ENCODE measurements at places on chromosomes 16 and 17.

GRCh38 chr17:59004338-59005111, 102.2 kb downstream of the TRIM37 start:
- peak; percentile 57 for DNase-seq

GRCh38 chr17:1438593-1439083, 17.4 kb downstream of the CRK start:
- DNase-seq = no peak

DNA sequence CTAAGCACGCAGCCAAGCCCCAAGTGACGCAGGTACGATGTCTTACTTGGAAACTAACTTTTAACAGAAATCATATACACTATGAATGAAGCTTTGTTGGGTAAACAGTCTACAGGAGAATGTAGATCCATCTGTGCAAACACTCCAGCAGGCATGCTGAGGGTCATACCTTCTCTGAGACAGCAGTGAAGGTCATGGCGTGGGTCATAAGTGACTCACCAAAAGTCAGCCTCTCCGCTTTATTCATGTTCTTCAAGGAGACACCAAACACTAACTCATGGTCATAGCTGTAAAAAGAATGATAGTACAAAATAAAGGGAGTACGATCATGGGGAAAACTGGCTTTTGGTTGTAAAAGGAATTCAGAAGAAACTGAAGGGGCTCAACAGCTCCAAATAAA, 20.6 kb downstream of the BLMH start:
- no peak for DNase-seq

DNA sequence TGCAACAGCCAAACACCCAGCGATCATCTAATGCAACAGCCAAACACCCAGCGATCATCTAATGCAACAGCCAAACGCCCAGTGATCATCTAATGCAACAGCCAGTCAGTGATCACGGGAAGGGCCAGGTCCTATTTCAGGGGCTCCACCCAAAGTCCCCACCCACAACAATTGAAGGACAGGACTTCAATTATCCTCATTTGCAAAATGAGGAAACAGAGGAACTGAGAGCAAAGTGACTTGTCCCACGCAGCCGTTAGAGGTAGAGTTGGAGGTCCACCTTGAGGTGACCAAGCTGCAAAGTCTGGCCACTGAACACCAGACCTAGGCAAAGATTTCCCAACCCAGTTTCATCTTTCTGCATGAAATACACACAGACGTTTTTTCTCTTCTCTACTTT, 3.7 kb downstream of the ZG16B start:
- DNase-seq = no peak

DNA sequence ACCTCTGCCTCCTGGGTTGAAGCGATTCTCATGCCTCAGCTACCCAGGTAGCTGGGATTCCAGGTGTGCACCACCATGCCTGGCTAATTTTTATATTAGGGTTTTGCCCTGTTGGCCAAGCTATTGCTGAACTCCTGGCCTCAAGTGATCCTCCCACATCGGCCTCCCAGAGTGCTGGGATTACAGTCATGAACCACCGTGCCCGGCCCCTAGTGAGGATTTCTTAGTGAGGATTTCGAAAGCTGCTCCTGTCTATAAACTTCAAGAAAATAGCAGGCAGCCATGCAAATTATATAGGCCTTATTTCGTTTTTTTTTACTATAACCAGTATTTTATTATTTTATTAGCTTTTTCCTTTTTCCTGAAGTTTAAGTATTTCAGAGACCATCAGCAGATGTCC, 41.6 kb downstream of the EPN2 start:
- no peak for DNase-seq

GRCh38 chr16:85754413-85754812, 3.5 kb upstream of the C16orf74 start:
- no peak for DNase-seq

DNA sequence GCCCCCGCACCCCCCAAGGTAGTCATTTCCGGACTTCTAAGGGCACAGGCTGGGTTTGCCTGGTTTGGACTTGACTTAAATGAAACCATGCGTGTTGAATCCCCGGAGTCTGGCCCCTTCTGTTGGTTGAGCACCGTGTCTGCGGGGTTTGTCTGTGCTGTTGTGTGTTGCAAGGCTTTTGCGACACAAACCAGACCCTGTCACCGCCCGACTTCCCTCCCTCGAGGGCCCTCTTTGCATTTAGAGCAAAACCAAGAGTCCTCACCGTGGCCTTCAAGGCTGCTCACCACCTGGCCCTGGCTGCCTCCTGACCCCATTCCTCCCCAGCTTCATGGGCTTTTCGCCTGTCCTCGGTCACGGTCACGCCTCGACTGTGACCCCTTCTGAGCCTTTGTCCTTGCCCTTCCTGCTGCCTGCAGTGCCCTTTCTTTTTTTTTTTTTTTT, 7.4 kb downstream of the CRISPLD2 start:
- no peak for DNase-seq

- DNase-seq = no peak
These were observed 53.8 kb downstream of the MRC2 start for GRCh38 chr17:62681061-62681938.

DNA sequence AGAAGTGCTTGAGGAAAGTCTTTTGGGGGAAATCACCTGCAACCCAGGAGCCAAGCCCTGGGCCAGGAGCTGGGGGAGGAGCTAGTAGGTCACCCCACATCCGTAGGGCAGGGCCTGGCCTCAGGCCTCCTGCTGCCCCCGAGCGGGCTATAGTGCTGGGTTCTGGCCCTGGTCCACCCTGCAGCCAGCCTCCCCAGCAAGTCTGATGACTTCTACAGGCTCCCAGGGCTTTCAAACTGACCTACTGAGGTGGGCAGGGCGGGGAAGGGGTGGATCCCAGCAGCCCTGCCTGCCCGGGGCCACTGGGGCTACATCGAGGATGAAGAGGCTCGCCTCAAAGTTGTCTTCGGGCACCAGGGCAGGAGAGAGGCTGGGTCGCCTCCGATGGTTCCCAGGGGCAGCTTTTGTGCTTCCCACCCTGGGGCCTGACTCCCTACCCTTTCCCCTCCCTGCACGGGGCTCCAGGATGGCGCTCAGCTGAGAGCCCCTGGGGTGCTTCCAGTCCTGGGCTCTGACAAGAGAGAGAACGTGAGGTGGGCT, 5.0 kb downstream of the CENPX start:
- no peak for DNase-seq

DNA sequence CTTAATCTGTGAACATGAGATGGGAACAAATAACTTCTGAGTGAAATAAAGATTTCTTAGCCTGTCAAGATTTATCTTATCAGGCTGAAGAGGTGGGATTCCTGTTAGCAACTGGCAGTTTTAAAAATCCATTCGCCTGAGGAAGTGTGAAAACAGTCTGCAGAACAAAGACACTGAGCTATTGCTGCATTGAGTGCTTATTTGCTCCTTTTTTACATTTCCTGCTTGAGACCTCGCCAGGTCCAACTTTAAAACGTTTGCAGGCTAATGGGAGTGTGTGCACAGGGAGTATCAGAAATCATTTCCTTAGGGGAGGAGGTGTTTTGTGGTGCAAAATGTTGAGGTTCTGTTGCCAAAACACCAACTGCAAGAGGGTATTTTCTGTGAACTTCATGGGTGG, 957.8 kb upstream of the RBFOX1 start:
- DNase-seq = no peak

DNA sequence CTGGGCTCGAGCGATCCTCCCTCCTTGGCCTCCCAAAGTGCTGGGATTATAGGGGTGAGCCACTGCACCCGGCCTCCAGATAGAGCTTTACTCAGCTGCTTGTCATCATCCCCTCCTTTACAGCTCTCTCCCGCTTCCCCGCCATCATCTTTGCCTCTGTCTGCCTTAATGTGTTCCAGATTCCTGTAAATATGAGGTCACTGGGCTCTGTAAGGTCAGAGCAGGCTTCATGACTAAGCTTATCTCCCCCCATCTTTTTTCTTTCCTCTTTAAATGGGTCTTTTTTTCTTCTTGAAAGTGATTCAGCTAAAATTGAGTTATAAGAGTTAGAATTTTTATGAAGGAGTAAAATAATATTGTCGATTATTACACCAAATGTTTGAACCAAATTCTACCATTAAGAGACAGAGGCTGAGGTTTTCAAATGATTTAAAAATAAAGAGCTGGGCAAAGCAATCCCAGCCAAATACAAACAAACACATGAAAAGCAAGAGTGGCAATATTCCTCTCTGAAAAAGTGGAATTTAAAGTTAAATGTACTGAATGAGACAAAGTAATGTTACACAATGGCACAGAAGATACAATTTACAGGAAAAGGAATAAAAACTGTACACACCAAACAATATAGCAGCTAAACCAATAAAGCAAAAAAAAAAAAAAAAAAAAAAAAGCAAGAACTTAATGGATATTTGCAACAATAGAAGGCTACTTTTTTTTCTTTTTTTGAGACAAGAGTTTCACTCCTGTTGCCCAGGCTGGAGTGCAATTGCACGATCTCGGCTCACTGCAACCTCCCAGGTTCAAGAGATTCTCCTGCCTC, 62.1 kb downstream of the CRISPLD2 start:
- no peak for DNase-seq

DNA sequence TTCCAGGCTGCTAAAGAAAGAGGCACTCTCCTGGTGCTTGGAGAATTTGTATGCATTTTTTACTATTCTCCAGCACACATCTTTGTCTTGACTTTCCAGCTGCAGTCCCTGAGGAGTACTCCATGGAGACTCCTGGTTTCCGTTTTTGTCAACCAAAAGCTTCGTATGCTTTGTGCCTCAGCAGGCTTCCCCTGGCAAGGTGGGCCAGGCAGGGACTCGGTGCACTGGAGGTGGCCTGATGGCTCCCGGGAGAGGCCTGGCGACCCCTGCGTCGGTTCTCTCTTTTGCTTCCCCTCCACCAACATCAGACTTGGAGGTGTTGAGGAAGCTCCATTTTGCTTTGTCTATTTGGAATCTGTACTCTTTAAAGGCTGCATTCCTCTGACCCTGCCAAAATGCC, 23.7 kb downstream of the CDK5R1 start:
- DNase-seq = no peak

DNA sequence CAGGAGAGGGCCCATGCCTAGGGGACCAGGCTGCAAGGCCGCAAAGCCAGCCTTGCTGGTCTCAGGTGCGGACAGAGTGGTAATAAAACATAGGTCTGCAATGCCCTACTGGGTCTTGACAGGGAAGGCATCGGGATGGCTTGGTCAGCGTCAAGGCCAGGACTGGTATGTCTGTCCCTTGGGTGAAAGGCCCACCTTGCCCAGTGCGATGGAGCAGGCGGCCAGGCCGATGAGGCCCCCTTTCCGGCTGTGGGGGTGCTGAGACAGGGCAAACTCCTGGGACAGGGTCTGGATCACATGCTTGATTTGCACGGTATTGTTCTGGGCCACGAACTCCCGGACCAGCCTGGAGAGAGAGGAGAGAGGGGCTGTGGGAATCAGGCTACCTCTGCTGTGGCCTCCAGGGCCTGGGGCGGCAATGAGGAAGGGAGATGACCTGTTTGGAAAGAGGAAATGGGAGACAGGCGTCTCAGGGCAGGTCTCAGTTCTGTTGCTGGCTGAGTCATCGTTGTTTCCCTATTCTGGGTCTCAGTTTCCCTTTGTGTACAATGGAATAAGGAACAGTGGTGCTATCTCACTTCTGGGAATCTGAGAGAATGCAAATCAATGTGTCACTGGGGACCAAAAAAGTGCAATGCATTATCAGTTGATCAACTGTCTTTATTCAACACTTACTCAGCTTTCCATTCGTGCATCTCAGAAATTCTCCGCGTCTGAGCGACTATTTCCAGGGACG, 14.8 kb downstream of the VAC14 start:
- no peak for DNase-seq

DNA sequence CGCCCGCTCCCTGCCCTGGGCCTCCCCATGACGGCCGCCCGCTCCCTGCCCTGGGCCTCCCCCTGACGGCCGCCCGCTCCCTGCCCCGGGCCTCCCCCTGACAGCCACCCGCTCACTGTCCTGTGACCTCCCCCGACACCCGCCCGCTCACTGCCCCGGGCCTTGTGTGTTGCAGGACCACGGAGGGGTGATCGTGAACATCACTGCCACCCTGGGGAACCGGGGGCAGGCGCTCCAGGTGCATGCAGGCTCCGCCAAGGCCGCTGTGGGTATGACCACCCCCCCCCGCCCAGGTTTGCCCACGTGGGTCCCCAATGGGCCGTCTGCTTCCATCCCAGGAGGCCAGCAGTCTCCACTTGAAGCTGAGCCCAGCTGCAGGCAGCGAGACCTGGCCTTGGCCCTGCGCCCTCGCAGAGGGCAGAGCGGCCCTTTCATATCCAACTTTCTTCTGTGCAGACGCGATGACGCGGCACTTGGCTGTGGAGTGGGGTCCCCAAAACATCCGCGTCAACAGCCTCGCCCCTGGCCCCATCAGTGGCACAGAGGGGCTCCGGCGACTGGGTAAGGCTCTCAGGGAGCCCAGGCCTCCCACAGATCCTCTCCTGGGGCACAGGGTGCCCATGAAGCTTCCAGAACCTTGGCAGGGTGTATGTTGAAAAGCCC, 9.0 kb downstream of the DECR2 start:
- DNase-seq = no peak

DNA sequence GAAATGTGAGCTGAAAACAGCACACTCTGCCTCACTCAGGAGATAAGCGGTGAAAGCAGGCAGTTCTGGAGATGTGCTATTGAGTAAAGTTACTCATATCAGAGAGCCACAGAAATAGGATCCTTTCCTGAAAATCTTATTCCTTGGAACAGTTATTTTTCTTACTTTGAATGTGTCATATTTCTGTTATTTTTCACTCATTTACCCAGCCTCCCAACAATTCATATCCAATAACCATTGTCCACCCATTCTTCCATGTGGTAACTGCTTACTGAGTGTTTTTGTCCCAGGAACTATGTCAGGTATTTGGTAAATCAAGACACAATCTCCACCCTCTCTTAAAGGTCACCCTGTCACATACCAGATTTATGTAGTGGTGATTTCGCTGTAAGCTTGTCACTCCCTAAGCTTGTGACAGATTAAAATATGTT, 144.9 kb downstream of the PARN start:
- no peak for DNase-seq

- DNase-seq = peak; percentile 50
These were observed 486 bp downstream of the PIGS start for GRCh38 chr17:28570716-28571360.

GRCh38 chr17:73362697-73363096, 50.9 kb upstream of the CDC42EP4 start:
- DNase-seq = no peak

DNA sequence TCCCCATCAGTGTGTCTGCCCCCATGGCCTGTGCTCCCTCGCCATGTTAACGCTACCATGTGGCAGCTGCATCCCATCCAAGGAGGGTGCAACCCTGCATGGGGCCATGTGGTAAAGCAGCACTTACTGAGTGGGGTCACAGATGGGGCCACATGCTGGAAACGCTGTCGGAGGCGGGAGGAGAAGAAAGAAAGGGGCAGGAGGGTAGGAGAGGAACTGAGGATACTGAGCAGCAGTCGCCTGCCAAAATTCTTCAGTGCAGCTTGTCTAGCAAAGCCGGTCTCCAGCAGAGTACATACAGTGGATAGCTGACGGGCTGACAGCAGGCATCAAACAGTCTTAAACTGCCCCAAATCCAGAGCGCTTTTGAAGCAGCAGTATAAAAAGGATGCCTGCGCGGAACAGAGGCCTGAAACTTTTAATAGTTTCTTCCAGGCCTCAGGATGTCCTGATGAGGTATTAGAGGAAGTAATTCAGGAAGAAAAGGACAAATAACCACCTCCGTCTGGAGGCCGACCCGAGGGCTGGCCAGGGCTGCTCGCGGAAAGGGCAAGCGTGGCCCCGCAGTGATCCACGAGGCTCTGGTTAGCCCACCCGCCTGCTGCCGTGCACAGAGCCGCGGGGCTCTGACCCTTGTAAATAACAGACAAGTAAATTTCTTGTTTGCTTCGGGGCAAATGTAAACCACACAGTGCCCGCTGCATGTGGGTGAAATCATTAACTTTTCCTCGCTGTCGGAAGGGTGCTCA, 149.0 kb downstream of the CCDC182 start:
- DNase-seq = no peak
